Stomach (tissue), 19 donors: ENCODE measurements at places on chromosomes 3 and 15. TPM values are rescaled to one million over a fixed set of nuclear protein-coding genes. Genes with fewer than 3 reads are reported as not detected.

DNA sequence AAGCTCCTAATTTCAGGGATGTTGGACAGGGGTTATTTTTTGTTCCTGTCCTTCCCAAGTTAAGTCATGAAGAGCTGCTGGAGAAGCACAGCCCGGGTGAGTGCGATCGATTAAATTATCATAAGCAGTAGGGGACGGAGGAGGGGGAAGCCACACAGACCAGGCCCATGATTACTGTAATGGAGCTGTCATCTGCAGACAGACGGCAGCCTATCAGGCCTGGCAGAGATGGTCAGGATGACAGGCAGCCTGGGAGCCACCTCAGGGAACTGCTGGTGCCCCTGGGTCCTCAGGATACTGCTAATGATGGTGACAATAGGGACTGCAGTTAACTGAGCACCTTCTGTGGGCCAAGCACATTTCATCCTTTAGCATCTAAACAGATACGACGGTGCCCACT lies 147.7 kb downstream of the RAB11A start:
- H3K4me3 ChIP-seq: no peak overlapping the region
- no peaks in the 10 kb centered on the region for H3K27me3 ChIP-seq
- H3K27ac ChIP-seq: no peak overlapping the region
- no peak for DNase-seq

- H3K36me3 ChIP-seq: no peaks in the 10 kb centered on the region
- DNase-seq: no peak
- no peak overlapping the region for H3K27ac ChIP-seq
- no peak overlapping the region for H3K4me3 ChIP-seq
- H3K27me3 ChIP-seq: no peaks in the 10 kb centered on the region
These were observed 23.5 kb downstream of the FHIT start for GRCh38 chr3:61227799-61228198.

- no peaks in the 10 kb centered on the region for H3K27me3 ChIP-seq
- no peaks in the 10 kb centered on the region for H3K36me3 ChIP-seq
- peak; percentile 29 for DNase-seq
- peak overlapping the region; percentile 31 for H3K27ac ChIP-seq
These were observed 102.3 kb downstream of the MYRIP start for GRCh38 chr3:39911465-39912309.

DNA sequence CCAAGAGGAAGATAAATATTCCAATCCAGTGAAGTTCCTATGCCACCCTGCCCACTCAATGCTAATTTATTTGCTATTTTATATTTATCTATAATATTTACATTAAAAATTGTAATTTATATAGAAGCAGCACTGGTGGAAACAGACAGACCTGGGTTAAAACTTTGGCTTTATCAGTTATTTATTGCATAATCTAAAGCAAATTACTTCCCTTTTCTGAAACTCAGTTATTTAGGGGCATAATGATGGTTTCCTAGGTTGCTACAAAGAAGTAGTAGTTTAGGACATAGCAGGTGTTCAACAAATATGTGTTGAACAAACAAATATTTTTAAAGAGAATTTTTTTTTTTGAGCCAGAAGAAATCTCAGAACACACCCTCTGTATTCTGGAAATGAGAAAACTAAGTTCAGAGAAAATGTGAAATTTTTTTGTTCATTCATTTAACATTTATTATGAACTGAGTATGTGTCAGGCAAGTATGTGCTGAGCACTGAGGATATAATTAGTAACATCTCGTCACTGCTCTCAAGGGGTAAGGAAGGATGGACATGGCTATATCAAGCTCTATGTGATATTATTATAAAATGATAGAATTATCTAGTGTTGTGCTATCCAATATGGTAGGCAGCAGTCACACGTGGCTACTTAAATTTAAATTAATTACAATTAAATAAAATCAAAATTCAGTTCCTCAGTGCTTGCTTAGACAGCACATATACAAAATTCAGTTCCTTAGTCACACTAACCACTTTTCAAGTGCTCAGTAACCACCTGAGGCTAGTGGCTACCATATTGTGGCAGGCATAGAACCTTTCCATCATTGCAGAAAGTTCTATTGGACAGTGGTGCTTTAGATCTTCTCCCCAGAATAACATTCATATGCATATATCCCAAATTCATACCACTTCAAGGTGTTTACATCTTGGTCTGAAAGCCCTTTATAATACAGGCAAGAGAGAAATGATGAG lies 7.0 kb upstream of the UBE2Q2 start:
- no peak for DNase-seq
- no peaks in the 10 kb centered on the region for H3K4me1 ChIP-seq
- H3K27ac ChIP-seq: no peak overlapping the region
- H3K36me3 ChIP-seq: no peaks in the 10 kb centered on the region
- H3K27me3 ChIP-seq: no peaks in the 10 kb centered on the region
- no peak overlapping the region for H3K4me3 ChIP-seq

Gene GPR15
- not detected for total RNA-seq

Gene TEX55
- total RNA-seq: not detected
